ENCODE measurements at places on chromosomes 5 and 9. TPM values are rescaled to one million over a fixed set of nuclear protein-coding genes. Genes with fewer than 3 reads are reported as not detected.

The SLC12A2 gene
- total RNA-seq, result 51.3 TPM

The IFNK gene
- total RNA-seq, result not detected

The SMIM23 gene
- not detected for total RNA-seq

The QRFP gene
- total RNA-seq, result not detected

The ABCA1 gene
- total RNA-seq, result 11.0 TPM
